ENCODE measurements at places on chromosomes 13 and 19.

GRCh38 chr19:14470031-14470876 lies 4.9 kb downstream of the PTGER1 start:
- no peak for DNase-seq

GRCh38 chr19:15264061-15264932 lies 32.0 kb upstream of the EPHX3 start:
- DNase-seq: peak; percentile 44

DNA sequence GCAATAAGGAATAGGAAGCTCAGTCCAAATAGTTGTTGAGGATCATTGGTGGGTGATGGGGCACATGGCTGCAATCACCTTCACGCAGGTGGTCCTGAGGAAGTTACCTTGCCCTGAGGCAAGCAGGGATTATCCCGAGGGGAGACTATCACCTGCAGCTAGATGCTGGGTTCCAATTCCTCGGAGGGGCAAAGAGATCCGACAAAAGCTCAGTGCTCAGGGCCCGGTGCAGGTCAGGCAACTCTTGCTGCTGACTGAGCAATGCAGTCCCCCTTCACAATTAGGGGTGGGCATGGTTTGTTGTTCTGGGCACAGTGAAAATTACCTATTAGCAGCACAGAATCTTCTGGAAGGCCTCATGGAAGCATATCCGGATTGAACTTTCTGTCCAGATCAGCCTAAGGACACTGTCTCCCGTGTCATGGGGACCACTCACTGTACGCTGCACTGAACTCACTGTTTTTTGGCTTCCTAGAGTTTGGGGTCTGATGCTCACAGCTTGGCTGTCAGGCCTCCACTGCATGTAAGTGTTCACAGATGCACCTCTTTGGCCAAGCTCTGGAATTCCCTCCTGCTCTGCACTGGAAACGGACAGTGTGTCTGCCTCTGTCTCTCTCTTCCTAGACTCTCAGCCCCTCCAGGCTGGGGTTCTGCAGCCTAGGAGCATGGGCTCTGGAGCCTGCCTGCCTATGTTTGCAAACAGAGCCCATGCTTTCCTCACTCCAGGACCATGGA lies 372.7 kb downstream of the ZNF536 start:
- DNase-seq: no peak

GRCh38 chr13:96762876-96763275 lies 231.4 kb downstream of the OXGR1 start:
- no peak for DNase-seq

- DNase-seq: no peak
Observed at GRCh38 chr19:1494115-1494815, 3.3 kb downstream of the REEP6 start.

DNA sequence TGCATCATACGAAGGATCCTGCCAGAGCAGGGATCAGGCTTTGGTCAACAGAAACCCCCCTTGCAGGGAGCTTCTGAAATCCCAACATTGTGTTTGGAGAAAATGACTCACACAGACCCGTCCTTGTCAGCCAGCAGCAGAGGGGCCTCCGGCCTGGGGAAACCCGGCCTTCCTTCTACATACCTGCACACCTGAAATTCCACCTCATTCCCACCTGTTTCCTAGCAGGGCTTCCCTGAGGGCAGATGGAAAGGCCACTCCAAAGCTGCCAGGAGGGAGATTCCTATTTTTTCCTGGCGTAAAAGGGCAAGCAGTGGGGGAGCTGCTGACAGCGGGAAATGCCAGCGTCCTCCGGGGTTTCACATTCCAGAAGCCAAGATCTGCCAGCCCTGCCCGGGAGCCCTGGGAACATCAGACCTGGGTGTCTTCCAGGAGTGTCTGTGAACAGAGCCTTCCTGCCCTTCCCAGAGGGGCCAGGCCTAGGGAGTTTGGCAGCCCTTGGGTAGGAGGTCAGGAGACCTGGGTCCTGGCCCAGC lies 3.0 kb upstream of the IGFL1 start:
- no peak for DNase-seq

DNA sequence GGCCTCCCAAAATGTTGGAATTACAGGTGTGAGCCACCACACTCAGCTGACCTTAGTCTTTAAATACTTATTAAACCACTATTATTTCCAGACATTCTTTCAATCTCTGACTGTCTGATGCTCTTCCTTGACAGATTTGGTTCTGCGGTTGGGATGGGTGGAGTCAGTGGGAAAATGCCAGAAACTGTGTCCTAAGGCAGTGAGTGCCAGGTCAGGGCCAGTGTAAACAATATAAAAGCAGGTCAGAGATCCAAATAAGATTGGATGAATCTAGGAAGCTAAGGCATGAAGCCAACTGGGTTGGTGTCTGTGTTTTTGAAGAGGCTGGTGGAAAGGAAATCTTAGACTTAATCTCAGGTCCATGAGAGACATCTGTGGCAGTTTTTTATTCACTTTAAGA lies 74.7 kb downstream of the KLF5 start:
- no peak for DNase-seq

DNA sequence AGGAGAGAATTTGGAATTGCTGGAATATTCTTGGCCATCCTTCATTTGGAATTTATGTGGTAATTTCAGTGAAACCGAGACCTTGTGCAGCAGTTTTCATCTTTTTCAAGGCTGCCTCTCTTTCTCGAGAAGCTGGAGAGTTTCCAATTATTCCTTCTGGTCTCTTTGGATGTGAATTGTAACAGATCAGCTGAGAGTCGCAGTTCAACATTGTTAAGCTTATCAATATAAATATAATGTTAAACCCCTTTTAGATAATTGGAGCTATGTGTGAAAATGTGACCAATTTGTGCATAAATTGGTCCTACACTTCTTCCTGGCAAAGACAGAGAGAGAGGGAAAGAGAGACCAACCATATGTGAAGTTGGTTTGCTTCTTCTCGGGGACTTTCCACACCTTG lies 425.6 kb downstream of the TSHZ3 start:
- DNase-seq: no peak

GRCh38 chr19:30174791-30175190 lies 197.4 kb upstream of the ZNF536 start:
- DNase-seq: no peak

DNA sequence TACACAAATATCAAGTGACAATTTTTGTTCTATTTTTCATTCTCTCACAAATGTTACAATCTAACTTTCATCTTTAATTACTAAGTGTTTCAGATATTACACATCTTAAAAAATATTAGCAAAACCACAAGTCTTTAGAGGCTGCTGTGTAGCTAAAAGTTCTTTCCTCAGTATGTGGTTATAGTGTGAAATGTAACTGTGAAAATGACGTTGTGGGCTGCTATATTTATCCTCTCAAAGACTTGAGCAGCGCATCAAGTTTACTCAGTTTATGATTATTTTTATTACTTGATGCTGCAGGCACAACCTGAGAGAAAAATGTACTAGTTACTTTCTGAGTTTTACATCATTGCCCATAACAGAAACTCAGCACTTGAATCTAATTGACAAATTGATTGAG lies 2860.6 kb upstream of the PCDH20 start:
- DNase-seq: no peak

DNA sequence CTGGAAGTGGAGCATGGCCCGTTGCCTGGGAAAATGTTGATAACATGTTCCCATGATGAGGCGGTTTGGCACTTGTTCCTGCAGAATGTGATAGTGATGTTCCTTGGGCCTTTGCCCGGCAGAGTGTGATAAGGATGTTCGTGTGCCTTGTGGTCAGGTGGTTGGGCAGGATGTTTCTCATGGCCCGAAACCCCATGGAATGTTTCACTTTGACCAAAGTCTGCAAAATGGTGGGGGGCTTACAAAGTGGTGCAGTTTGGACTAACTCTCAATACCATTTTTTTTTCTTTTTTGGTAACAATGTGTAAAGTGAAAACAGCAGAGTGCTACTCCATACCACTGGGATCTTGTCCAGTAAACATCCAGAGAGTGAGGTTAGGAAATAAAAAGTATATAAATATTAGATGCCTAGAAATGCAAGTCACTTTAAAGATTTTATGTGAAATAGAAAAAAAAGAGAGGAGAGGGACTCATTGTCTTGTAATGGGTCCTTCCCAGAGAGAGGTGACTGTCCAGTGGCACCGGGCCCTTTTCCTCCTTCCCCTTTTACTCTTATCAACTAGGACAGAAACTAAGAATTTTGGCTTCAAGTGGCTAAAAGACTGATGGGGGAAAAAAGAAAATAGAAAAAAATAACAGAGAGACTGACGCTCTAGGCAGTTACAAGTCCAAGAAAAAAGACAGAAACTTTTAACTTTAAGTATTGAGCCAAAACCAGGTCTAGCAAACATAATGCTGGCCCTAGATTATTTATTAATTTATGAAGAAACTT lies 5.7 kb downstream of the FPR3 start:
- DNase-seq: no peak

DNA sequence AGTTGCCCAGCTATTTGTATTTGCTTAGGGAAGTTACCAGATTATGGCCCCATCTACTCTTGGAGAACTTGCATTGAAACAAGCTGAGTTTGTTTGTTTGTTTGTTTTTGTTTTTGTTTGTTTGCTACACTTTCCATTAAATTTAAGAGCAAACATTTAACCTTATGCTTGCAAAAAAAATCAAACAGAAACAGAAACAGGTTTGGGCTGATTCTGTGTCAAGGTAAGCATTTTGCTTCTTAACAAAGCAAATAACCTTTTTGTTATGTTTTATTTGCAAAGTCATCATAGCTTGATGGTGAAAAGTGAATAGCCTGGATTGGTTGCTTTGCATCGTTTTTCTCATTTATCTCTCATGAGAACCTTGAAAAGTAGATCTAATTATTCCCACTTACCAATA lies 531.8 kb downstream of the EFNB2 start:
- no peak for DNase-seq

GRCh38 chr13:113448885-113449692 lies 4.2 kb downstream of the ADPRHL1 start:
- DNase-seq: peak; percentile 15

DNA sequence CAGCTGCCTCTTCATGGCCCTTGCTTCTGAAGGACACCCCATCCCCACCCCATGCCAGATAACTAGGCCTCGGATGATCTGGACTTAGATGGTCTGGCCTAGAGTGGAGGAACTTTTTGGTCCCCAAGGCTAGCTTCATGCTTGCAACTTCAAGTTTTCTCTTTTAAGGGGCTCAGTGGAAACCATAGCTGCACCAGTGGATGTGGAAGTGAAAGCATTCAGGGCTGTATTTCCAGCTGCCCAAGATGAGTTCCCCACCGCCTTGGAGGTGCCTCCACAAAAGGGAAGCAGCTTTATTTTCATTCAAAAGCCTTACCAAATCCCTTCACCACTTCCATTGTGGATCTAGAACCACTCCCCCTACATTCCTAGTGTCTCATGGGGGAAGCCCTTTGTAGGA lies 17.6 kb upstream of the GSX1 start:
- no peak for DNase-seq

DNA sequence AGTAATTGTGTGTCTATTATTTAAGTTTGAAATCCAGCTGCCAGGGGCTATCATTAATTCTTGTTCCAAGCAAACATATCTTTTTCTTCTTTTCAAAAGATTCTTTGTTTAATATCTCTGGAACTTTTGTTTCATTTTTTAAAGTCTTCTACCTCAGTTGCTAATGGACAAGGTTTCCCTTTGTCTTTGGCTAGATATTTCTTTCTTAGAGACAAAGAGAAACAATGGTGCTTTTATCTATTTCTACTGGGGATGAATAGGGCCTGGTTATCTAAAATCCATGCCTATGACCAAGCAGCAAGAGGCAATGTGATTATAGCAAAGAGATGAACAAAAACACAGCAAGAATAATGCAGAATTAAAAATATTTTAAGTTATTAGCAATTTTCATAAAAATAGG lies 661.3 kb upstream of the KLF12 start:
- no peak for DNase-seq

GRCh38 chr19:55228015-55228391 lies 560 bp downstream of the TMEM86B start:
- DNase-seq: no peak

DNA sequence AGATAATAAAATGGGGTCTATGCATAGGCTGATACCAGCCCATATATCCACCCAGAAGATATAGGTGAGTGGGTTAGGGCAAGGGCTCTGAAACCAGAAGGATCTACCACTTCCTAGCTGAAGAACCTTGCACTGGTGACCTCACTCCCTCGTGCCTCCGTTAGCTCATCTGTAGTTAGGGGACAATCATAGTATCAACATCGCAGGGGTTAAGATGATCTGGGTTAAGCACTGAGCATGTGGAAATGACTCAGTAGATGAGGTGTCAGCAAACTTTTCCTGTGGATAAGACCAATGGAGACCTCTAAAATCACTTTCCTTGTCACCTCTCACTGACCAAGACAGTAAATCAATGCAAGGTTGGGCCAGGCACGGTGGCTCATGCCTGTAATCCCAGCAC lies 30.5 kb downstream of the TNFSF14 start:
- no peak for DNase-seq

- DNase-seq: no peak
Observed at GRCh38 chr13:66138172-66138811, 1091.8 kb downstream of the PCDH9 start.

GRCh38 chr19:46288896-46289588 lies 7.8 kb upstream of the HIF3A start:
- no peak for DNase-seq

GRCh38 chr19:34482380-34483250 lies 1.1 kb downstream of the WTIP start:
- DNase-seq: no peak

GRCh38 chr13:113840541-113841352 lies 23.1 kb downstream of the GAS6 start:
- DNase-seq: no peak

GRCh38 chr13:109126891-109127641 lies 497.7 kb downstream of the MYO16 start:
- DNase-seq: no peak

- DNase-seq: no peak
Observed at GRCh38 chr13:24074678-24075077, 85.8 kb upstream of the SPATA13 start.

DNA sequence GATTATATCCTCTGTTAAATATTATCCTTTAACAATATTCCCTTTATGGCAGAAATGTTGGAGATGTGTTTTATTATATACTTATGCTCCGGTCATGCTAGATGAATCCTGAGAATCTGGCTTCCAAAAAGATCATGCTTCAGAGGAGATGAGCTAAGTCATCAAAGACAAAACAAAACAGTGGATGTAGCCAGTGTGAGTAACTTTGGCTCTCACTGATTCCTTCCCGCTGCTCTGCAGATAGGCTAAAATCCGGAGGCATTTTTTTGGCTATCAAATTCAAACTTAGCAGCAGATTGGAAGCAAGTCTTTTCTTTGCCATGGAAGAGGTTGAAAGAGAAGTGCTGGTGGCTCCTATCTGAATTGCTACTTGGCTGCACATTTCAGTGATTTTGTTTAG lies 295.9 kb downstream of the GPC6 start:
- no peak for DNase-seq

DNA sequence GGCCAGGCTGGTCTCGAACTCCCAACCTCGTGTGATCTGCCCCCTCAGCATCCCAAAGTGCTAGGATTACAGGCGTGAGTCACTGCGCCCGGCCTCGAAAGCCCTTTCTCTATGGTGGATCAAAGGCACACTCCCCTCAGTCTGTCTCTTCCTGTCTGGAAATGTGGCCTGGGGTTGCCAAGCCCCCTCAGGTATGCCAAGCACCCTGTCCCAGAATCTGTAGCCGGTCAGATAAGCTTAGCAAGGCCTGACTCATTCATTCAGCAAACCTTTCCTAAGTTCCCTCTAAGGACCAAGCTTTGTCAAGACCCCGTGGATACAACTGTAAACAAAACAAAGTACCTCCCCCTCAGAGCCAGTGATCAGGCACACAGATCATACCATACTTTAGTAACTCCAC lies 14.1 kb downstream of the NUCB1 start:
- no peak for DNase-seq

All from stimulated activated CD8-positive, alpha-beta memory T cell treated with anti-CD3 and anti-CD28 coated beads, Interleukin-7, amount 100 ng/mL, for 4 hours (primary cell).